ENCODE measurements at places on chromosomes 7 and 10. TPM values are rescaled to one million over a fixed set of nuclear protein-coding genes. Genes with fewer than 3 reads are reported as not detected.

C10orf105 gene
- total RNA-seq, result not detected

PLXDC2 gene
- total RNA-seq, result 44.5 TPM

GRCh38 chr7:124552217-124552616, 213.4 kb downstream of the GPR37 start:
- no peak for DNase-seq

GRCh38 chr7:101783381-101784181, 33.8 kb upstream of the CUX1 start:
- DNase-seq, result no peak

GRCh38 chr7:69677054-69677852, 79.0 kb downstream of the AUTS2 start:
- no peak for DNase-seq
